Glutamatergic neuron (in vitro differentiated cells): ENCODE measurements at places on chromosomes 7 and 10.

DNA sequence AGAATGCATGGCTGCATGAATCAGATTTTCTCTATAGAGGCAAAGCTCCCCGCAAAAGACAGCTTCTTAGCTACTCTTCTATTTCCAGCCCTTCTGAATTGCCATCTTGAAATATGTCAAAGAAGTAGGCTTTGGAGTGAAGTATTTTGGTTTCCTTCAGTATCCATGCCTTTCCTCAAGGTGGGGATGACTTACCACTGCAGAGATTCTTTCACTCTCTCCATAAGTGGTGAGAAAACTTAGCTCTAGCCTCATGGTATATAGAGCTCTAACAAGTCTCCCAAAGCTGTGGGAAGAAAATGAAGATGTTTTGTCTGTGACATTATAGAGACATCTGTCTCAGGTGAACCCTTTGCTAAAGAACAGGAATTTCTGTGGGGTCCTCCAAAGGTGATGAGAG lies 89.6 kb upstream of the ITGB1 start:
- DNase-seq, result no peak

DNA sequence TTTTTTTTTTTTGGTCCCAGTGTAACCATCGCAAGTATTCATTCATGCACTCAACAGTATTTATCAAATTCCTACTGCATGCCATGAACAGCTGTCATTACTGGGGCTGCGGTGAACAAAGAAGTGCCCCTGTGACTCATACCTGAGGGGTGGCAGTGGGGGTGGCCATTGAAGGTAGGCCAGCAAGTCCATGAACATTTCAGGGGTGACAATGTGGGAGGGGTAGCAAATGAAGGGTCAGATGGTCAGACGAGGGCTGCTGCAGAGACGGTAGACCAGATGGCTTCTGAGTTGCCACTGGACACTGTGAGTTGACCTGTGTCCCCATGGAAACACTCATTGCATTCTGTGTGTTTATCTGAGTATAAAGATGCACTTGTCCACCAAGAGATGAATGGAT lies 92.5 kb upstream of the PITRM1 start:
- no peak for DNase-seq

DNA sequence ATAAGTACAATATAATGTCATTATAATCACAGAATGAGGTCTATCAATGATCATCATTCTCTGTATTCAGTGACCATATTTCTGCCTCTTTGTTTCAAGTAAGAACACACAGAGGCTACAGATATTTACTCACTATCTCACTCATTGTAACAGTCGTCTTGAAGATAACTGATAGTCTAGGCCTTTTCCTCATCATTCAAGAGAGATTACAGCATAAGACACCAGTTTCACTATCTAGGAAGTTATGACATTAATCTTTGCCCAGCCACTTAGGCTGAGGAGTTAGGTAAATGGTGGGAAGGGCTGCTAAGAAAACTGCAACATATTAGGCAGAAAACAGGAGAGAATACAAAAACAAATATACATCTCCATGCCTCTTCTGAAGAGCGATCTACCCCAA lies 125.3 kb downstream of the CHCHD3 start:
- no peak for DNase-seq

- no peak for DNase-seq
These were observed 28.9 kb downstream of the LRRC27 start for GRCh38 chr10:132360766-132361447.

DNA sequence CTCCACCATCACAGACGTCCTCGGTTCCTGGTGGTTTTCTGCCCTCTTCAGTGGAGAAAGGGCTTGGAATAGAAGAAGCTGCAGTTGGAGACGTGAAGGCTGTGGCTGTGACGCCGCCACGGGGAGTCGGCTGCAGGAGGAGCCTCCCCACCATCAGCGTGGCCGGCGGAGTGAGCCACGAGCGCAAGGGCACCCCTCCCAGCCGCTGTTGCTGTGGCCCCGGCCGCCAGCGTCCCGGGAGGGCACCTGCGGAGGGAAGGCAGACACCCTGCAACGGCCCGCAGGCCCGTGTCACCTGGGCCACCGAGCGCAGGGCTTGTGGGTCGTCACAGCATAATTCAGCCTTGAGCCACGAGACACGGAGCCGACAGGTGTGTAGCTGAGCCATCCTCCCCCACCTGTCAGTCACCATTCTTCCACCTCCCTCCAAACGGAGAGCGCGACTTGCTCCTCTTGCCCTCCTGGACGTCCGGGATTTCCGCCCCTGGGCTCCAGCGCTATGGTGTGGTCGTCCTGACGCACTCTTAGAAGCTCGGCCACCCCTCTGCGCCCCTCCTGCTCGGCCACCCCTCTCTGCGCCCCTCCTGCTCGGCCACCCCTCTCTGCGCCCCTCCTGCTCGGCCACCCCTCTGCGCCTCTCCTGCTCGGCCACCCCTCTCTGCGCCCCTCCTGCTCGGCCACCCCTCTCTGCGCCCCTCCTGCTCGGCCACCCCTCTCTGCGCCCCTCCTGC lies 102.7 kb downstream of the PTPRN2 start:
- DNase-seq, result no peak

DNA sequence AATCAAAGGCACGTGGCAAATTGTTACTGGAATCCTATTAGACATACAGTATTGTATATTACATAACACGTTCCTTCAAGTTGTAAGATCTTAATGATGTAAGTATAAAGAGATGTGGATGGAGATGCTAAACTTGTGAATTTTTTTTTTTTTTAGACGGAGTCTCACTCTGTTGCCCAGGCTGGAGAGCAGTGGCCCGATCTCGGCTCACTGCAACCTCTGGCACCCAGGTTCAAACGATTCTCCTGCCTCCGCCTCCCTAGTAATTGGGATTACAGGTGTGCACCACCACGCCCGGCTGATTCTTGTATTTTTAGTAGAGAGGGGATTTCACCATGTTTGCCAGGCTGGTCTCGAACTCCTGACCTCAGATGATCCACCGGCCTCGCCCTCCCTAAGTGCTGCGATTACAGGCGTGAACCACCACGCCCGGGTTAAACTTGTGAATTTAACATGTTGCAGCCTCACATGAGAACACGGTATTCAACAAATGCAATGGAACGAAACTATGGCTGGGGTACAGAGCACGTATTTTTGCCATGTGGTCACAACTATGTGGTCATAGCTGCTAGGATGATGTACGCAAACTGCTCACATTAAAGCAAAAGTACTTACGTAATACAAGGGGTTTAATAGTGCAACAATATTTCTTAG lies 818 bp upstream of the SUPV3L1 start:
- DNase-seq, result no peak

DNA sequence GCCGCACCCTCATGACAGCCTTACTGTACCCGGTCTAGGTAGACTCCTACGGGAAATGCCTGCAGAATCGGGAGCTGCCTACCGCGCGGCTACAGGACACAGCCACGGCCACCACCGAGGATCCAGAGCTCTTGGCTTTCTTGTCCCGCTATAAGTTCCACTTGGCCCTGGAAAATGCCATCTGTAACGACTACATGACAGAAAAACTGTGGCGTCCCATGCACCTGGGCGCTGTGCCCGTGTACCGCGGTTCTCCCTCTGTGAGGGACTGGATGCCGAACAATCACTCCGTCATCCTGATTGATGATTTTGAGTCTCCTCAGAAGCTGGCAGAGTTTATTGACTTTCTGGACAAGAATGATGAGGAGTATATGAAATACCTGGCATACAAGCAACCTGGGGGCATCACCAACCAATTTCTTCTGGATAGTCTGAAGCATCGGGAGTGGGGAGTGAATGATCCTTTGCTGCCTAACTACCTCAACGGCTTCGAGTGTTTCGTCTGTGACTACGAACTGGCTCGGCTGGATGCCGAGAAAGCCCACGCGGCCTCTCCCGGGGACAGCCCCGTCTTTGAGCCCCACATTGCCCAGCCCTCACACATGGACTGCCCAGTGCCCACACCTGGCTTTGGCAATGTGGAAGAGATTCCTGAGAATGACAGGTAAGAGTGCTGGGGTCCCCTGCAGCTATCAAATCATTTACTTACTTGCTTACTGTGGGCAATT lies 8.5 kb upstream of the CHCHD1 start:
- DNase-seq, result no peak

DNA sequence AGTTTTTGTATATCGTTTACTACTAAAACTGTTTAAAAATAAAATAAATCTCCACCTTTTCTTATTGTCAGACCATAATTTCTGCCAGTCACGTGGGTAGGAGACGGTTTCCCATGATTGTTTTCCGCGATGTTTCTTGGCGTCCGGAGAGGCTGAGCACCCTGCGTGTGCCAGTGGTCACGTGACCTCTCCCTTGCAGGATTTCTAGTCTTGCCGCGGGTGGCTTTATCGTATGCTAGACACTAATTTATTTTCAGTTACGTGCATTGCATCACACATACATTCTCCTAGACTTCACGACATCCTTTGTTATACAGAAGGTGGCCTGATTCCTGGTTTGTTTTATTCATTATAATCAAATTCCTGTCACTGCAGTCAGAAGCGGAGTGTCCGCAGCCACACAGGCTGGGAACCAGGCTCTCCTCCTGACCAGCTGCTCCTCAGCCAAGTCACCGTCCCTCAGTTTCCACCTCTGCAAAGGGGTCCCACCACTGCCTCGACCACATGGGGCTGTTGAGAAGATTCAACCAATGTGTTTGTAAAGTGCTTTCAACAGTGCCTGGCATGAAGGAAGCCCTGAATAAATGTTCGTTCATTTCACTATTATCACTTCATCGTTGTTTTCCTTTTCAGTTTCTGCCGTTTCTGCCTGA lies 203.2 kb upstream of the PPP2R2D start:
- DNase-seq, result no peak

DNA sequence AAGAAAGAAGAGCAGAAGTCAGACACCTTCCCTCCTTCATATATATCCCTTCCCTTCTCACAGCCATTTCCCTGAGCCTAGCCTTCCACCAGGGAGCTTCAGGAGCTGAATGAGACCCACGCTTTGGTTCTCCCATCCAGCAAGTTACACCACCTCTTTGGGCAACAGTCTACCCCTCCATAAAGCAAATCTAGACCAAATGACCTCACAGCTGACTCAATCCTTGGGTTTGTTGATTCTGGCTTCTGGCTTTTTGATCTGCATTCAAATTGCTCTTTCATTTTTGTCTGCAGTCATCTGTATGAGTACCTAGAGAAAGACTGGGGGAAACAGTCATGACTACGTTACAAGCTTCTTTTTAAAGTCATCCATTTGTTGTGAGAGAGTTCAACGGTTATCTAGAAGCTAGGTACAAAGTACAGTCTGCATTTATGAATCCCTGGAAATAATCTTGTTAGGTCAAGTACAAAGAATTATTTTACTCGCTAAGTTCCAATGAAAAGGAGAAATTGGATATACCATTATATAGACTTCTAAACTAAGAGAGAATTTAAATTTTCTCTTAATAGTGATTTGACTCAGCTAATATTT lies 86.3 kb downstream of the RAB11FIP2 start:
- DNase-seq, result no peak

- DNase-seq, result no peak
These were observed 12.3 kb downstream of the EGFR start for GRCh38 chr7:55031075-55031474.

DNA sequence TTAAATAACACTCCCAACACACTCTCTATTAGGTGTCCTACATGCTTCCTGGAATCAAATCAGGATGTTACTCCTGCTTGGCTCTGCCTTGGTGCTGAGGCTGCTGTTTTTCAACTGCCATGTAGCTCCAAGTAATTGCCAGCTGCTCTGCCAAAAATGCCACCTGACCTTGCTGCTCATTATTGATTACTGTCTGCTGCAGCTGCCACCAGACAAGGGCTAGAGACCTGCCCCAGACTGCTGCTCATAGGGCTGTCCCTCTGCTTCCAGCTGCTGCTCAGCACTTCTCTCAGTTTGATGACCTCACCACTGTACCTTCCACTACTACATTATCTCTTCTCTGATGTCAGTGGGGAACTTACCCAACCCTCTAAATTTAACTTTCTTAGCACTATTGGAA lies 102.5 kb downstream of the PCLO start:
- DNase-seq, result peak; percentile 74

DNA sequence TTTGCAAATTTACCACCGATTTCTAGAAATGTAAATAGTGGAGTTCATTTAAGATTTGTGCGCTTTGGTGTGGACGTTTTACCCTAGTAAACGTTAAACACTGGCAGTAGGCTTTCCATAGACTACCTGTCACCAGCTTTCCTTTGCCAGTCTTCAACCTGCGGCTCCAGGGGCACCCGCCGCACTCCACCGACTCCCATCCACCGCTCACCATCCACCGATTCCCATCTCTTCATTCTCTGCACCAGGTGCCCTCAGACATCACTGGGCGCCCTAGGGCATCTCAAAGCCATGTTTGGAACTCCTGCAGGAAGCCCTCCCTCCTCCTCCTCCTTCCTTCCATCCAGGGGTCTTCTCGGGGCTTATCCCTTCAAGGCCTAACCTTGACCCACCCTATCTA lies 1.4 kb upstream of the AP5Z1 start:
- no peak for DNase-seq

DNA sequence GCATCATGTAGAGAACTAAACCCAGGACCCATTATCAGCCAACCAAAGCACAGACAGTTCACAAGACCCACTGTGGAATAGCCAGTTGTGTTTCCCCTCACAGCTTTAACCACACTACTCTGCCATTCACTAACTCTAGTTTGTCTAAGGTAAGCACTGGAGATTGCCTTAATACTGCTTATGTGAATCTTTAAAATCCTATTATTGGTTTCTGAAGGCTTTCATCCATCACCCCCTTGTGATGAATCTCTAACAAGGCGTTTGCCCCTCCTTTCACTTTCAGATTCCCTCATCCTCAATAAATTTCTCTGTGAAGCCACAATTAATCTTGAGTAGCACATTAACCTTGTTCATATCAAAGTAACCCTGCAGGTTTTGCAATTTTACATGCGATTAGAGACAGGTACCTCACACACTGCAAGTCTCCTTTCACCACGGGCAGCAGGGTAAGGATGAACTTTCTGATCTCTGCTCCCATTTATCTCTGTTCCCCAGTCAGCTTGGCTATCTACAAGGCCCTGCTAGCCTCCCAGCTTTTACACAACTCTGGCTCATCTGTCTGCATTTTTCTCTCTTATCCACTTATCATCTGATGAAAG lies 785.6 kb downstream of the REEP3 start:
- DNase-seq, result no peak

- no peak for DNase-seq
These were observed 151.9 kb downstream of the CHRM2 start for GRCh38 chr7:137020351-137020750.

- DNase-seq, result no peak
These were observed 243.1 kb downstream of the FGFR2 start for GRCh38 chr10:121355161-121355560.

DNA sequence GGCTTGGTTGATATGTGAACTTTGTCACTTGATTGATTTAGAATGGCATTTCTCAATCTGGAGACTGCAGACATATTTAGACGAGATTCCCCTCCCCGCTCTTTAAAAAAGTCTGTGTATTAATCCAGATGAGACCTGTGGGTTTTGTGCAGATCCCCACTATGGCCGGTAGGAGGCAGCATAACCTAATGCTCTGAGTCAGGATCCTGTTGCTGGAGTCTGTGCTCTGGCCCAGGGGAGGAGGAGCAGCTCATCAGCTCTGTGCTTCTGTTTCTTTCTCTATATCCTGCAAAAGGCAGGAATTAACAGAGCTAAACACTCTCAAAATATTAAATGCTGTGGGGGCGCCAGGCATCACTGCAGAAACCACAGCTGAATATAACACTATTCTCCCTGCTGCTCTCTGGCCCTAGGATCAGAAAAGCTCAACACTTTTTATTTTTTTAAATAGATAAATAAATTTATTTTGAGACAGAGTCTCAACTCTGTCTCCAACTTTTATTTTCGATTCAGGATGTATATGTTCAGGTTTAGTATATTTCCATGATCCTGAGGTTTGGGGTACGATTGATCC lies 23.9 kb upstream of the SEPHS1 start:
- DNase-seq, result peak; percentile 70
